CD4-positive, alpha-beta T cell treated with Interleukin-21 for 1 hour (primary cell): ENCODE measurements at places on chromosomes 7 and 10.
A peak's percentile ranks its signal among the peaks of the same experiment; 100 is the strongest.

DNA sequence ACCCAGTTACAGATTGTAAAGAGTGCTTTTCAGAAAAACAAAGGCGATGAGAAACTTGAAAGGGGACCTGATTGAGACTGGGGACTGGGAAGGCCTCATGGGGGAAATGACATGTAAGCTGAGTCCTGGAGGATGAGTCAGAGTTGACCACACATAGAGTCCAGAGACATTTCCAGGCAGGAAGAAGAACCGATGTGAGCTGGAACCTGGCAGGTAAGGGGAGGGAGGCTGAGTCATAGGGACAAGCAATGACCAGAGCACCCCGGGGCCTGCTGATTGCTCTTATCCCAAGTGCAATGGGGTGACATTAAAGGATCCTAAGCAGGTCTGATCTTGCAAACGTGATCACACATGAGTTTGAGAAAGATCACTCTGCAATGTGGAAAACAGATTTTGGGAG, 11.7 kb downstream of the TLL2 start:
- no peak for DNase-seq

DNA sequence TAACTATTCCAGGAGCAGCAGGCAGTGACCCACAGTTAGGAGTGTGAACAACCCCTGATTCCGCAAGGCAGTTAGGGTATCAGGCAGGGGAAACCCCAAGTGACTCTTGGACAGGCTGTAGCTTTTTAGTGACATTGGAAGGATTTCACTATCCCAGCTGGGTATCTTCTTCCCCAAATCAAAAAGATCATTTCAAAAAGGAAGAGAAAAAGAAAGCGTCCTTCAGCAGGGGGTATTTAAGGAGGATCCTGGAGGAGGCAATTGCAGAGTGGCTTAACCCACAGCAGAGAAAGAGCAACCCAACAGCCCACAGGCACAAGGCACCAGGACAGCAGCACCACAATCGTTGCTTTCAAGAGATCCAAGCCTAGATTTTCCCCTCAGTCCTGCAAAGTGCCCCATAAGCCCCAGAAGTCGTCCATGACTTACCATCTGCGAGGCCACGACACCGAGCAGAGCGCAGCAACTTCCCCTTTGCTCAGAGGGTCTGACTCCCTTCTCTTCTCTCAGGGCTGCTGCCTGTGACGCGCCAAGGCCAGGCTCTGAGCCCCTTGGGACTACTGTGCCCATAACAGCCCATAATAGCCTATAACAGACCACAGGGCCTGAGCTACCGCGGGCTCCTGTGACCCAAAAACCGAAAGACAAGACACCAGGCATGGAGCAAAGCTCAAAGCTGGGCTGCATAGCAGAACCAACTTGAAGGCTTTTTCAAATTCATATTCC, 19.8 kb downstream of the PIK3AP1 start:
- no peak for DNase-seq

DNA sequence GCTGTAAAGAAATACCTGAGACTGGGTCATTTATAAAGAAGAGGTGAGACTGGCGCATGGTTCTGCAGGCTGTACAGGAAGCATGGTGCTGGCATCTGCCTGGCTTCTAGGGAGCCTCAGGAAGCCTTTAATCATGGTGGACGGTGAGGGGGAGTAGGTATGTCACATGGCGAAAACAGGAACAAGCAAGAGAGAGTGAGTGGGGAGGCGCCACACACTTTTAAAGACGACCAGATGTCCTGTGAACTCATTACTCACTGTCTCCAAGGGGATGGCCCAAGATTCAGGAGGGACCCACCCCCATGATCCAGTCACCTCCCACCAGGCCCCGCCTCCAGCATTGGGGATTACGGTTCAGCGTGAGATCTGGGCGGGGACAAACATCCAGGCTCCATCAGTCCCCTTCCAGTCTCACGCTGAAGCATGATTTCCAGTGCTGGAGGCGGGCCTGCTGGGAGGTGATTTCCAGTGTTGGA, 3.2 kb downstream of the ZNF316 start:
- DNase-seq = no peak

DNA sequence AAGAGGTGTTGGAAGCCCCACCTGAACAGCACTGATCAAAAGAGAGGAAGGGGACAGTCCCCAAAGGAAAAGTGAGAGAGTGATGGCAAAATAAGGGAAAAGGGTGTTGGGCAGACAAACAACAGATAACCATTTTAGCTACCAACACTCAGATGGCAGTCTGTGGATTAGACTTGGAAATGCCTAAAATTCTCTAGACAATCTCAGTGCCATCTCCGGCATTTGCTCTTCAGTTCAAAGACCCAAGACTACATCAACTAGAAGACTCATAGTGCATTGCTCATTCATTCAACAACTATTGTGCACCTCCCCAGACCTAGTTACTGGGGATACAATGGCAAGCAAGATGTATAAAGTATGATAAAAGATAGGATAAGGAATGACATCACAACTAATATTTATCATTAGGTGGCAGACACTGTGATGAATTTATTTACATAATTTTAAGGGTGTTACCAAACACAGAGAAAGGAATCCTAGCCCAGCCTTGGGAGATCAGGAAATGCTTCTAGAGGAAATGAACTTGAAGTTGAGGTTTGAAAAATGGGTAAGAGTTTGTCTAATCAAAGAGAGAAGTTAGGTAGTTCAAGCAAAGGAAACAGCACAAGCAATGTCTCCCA, 109.3 kb upstream of the ARID5B start:
- no peak for DNase-seq

DNA sequence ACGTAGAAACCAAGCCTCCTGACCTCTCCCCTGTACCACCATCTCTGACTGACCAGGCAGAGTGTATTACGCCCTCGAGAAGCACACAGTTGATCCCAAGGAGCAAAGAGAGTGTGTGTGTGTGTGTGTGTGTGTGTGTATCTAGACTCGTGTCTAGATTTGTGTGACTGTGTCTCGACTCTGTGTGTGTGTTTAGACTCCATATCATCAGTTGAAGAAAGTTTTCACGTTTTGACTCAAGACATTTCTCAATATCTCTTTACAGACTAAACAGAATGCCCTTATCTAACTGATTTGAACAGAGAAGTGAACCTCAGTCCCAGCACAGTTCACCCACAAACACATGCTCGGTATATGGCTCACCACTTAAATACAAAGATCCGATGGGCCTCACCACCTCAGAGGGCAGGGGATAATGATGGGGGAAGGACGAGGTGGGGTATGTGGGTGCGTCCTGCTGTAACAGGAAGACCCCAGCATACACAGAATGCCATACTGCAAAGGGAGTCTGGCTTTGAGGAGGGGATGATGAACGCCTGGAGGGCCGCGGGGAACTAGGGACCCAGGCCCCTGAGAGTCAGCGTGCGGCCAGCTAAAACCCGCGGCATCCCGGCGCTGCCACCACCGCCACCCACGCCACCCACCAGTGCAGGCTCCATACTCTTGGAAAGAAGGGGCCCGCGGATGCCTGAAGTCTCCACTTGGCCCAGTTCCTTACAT, 780 bp downstream of the ALDH18A1 start:
- DNase-seq = peak; percentile 12

DNA sequence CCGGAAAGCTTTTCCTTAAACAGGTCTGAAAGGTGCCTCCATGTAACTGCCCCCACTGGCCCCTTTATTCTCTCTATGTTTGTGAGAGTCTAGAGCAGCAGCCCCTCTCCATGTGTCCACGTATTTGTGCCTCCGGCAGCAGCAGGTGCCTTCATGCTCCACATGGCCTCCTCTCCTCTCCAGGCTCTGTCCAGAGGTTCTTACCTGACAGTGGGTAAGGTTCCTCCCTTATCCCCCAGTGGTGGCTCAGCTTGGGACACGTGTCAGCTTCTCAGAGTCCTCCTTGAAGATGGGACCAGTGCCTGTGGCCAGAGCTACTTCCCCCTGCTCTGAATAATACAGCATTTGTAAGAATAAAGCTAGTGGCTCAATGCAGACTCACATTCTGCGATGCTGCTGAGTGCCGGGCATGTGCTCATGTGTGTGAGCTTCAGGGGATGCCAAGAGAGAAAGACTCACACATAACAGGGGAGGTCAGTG, 7.9 kb downstream of the CALML3 start:
- DNase-seq = no peak

- DNase-seq = no peak
These were observed 20.9 kb downstream of the PLAC9 start for GRCh38 chr10:80153460-80153859.

DNA sequence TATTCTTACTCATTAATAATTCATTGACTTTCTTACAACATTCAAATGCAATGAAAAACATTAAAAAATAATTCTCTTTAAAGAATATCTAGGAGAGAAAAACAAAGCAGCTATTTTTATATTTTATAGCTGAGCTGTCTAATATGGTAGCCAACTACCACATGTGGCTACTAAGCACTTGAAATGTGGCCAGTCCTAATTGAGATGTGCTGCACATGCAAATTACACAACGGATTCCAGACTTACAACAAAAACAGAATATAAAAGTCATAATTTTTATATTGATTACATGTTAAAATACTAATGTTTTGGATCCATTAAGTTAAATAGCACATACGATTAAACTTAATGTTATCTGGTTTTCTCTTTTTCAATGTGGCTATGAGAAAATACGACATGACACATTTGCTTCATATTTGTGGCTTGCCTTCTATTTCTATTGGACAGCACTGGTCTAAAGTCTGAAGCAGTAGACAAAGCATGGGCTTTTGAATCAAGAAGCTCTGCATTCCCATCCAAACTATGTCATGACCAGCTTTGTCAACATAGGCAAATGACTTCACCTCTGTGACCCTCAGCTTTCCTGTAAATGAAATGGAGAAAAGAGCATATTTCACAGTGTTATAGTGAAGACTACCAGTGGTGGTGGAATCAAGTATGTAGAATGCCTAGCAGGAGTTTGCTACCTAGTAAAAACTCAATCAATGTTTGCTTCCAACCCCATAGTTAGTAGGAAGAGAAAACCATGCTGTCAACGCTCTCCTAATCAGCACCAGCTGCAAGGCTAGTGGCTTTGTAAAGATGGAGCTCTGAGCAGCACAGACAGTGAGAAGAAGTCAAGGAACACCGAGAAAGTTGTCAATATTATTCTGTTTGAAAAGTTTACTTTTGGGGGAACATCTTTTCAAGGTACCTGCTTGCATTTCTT, 37.1 kb upstream of the GDF10 start:
- no peak for DNase-seq

DNA sequence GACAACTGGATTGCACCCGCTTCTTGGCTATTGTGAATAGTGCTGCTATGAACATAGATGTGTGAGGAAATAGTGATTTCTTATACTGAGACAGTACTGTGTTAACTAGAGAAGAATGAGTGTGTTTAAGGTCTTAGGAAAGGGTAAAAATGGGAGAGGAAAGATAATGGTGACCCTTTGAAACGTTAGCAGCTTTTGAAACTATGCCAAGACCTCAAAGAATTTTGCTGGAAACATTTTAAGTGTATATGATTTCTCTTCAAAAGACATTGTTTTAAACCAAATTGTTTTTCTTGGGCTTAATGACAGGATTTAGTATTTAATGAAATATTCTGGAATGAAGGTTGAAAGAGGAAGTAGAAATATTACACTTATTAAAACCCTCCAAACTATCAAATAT, 100.8 kb upstream of the ARHGAP21 start:
- no peak for DNase-seq

DNA sequence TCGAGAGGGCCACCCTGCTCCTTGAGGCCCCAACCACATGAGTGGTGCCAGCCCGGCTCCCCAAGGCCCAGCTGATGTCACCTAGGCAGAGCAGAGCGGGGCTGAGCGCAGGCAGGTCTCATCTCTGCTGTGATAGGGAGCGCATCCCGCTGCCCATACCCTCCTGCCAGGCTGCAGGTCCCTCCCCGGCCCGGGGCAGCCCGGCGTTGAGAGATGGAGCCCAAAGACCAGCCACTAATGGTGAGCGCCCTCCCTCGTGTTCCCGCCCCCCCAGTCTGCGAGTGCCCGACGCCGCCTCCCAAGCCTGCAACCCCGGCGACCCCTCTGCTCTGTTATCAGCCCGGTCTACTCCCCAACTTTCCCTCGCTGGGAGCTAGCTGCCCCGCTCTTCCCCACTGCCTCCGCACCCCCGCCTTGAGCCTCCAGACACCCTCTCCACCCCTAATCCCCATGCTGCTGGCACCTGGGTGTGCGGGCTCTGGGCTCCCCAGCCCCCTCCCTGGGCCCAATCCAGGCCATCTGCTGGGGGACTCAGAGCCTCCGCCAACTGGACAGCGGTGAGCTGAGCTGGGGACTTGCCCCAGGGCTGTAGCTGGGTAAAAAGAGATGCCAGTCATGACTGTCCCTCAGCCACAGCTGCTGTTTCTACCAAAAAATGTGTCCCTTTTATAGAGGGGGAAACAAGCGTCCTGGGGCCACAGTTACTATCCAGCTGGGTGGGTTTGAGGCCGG, 19.7 kb upstream of the CHST12 start:
- no peak for DNase-seq

GRCh38 chr7:77413861-77414424, 2.2 kb downstream of the GSAP start:
- no peak for DNase-seq

GRCh38 chr10:6464862-6465430, 115.1 kb downstream of the PRKCQ start:
- no peak for DNase-seq
